Retinal pigment epithelial cell (primary cell): ENCODE measurements at places on chromosomes 1 and 21.

GRCh38 chr1:66628926-66629325 lies 95.0 kb downstream of the SGIP1 start:
- DNase-seq = no peak

GRCh38 chr1:179369751-179370341 lies 4.1 kb downstream of the AXDND1 start:
- peak; percentile 37 for DNase-seq

GRCh38 chr1:204198348-204199340 lies 2.4 kb upstream of the KISS1 start:
- peak; percentile 32 for DNase-seq

GRCh38 chr1:230176871-230177411 lies 109.9 kb downstream of the GALNT2 start:
- peak; percentile 58 for DNase-seq

GRCh38 chr1:97905141-97905940 lies 15.5 kb downstream of the DPYD start:
- DNase-seq = no peak

- DNase-seq = no peak
Observed at GRCh38 chr1:79197421-79197820, 190.9 kb upstream of the ADGRL4 start.

- DNase-seq = no peak
Observed at GRCh38 chr1:43982808-43983207, 3.8 kb downstream of the B4GALT2 start.

DNA sequence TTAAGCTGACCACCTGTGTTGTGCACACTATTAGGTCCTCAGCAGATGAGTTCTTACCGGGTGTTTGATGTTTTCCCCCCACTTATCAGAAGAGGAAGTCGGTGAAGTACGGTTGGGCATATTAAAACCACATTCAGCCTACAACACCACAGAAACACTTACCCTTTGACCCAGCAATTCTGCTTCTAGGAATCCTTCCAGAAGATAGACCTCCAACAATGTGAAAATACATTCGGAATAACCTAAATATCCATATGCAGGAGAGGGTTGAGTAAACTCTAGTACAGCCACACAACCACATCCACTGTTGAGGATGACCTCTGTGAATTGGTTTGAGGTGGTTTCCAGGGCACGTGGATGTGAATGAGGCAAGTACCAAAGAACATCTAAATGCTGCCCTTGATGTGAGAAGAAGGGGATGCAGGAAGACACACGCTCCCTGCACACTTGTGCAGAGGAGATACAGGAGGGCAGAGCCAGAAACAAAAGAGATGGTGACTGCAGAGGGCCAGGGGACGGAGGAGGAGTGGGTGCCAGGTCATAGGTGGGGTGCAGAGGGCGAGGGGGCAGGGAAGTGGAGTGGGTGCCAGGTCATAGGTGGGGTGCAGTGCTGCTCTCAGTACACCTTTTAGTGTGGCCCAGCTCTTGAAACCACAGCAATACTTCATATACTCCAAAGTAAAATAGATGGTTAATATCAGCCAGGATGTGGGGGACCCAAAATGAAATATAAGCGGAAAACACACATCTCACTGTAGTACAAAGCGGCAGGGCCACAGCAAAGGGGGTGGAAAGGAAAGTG lies 12.8 kb downstream of the ADARB1 start:
- no peak for DNase-seq

DNA sequence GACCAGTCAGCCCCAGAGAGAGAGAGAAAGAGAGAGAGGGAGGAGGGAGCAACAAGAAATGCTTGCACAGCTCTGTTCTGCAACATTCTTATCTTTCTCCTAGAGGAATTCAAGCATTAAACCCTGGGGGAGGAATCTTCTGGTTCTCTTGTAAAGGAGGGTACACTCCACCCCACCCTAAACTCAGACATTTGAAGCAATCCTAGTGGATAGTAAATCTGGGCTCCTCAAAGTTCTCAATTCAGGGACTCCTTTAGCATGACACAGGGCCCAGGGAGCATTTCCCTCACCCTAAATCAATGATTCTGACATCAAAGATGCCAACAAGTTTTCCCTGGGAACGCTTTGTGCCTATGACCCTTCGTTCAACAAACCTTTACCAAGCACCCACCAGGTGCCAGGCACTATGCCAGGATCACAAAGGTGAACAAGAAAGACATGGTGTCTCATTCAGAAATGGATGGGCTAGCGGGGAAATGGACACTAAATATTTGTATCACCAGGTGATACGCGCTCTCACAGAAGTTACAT lies 11.9 kb upstream of the CAPN2 start:
- DNase-seq = no peak

- no peak for DNase-seq
Observed at GRCh38 chr1:12511516-12512468, 106.2 kb downstream of the DHRS3 start.

GRCh38 chr1:10032590-10033358 lies at the start of gene UBE4B:
TSS of gene UBE4B (plus strand) at chr1:10032958. CDS start at chr1:10033671, 713 bp downstream.
- peak; percentile 89 for DNase-seq

- no peak for DNase-seq
Observed at GRCh38 chr1:1173793-1174415, at the start of gene TTLL10. TSS of gene TTLL10 (plus strand) at chr1:1173880. CDS start at chr1:1179216, 5,336 bp downstream.

DNA sequence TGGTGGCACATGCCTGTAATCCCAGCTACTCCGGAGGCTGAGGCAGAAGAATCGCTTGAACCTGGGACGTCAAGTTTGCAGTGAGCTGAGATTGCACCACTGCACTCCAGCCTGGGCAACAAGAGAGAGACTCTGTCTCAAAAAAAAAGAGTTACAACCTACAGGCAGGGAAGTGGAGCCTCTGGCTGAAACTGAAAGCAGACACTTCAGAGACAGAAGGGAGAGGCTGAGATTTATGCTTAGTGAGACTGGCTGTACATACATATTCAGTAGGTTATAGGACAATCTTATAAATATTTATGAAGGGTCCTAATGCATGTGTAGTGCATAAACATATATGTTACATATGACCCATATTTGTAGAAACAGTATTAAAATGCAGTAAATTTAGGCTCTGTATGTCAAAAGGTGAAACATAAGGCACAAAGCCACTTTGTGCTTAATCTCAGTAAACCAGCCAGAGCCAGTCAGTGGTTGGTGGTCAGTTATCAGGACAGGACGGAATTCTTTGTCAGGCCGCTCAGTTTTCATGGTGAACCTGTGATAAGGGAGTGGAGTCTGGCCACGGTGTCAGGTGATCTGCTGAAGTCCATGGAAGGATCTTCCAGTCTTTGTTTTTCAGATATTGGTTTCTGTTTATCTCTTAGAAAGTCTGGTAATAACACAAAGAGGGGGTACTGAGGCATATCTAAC lies 13.7 kb downstream of the RHEX start:
- DNase-seq = no peak

GRCh38 chr1:240285540-240285939 lies 193.9 kb downstream of the FMN2 start:
- DNase-seq = peak; percentile 5

DNA sequence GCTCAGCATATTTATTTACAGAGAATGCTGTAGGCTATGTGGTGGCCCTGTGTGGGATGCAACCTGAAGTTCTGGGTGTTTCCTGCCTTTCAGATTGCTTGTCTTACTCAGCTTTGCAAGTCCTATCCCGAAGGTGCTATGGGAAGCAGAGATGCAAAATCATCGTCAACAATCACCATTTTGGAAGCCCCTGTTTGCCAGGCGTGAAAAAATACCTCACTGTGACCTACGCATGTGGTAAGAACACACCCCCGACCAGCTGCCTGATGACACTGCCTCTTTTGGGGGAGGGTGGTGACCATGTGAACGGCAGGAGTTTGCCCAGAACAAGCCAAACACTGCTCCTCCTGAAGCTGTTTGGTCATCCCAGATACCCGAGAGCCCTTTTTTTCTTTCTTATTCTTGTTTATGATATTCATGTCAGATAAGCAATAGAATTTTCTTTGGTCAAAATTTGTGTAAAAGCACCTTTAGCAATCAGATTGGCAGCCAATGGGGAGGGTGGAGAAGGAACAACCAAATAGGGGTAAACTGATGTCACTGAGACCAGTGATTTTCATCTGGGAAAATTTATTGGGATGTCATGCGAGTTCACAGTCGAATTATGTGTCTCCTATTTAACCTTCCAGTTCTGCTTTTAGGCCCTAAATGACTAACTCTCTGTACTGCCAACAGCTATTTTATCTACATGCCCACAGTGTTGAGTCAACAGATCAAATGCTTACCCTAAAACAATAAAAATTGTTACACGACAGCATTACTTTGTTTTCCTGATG lies 82.6 kb downstream of the EVA1C start:
- peak; percentile 60 for DNase-seq

GRCh38 chr1:8170059-8170835 lies 144.1 kb upstream of the ERRFI1 start:
- no peak for DNase-seq

GRCh38 chr1:78839704-78840277 lies 166.7 kb downstream of the ADGRL4 start:
- DNase-seq = no peak

DNA sequence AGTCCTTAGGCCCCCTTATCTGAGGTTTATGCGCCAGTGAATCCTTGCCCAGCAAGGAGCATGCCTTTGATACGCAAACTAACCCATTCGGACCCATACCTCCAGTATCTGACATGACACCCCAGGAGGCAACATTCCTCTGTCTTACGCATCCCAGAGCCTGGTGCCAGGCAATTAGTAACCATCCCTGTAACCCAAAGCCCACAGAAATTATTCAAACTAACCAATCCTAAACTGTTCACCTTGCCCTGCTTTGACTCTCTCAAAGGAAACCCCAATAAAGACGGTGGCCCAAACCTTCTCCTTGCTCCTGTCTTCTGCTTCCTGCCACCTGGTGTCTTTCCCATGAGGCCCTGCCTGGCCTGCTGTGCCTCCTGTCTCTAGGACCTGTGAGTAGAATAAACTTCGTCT lies 36.4 kb downstream of the ZNF496 start:
- DNase-seq = no peak

DNA sequence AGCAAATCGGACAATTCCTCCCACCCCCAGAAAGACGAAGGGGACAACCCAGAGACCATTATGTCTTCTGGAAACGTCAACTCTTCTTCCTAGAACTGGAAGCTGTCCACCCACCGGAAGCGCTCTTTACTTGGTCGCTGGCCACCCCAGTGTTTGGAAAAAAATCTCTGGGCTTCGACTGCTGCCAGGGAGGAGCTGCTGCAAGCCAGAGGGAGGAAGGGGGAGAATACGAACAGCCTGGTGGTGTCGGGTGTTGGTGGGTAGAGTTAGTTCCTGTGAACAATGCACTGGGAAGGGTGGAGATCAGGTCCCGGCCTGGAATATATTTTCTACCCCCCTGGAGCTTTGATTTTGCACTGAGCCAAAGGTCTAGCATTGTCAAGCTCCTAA lies 3.2 kb downstream of the S1PR1 start:
- no peak for DNase-seq

DNA sequence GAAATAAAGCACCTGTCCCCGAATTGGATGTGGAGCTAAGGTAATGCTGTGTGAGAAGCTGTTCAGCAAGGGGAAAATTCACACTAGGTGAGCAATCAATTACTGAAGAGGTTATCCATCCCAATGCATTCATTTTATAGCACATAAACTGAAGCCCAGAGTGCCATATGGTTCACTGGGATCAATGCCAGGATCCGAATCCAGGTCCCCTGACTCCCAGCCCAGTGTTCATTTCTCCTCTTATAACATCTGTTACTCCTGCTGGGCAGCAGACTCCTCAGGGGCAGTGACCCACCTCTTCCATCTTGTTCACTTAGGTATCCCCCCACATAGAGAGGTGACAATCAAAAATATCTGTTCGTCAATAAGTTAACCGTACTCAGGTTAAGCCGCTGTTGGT lies 13.2 kb upstream of the SEC16B start:
- DNase-seq = no peak

DNA sequence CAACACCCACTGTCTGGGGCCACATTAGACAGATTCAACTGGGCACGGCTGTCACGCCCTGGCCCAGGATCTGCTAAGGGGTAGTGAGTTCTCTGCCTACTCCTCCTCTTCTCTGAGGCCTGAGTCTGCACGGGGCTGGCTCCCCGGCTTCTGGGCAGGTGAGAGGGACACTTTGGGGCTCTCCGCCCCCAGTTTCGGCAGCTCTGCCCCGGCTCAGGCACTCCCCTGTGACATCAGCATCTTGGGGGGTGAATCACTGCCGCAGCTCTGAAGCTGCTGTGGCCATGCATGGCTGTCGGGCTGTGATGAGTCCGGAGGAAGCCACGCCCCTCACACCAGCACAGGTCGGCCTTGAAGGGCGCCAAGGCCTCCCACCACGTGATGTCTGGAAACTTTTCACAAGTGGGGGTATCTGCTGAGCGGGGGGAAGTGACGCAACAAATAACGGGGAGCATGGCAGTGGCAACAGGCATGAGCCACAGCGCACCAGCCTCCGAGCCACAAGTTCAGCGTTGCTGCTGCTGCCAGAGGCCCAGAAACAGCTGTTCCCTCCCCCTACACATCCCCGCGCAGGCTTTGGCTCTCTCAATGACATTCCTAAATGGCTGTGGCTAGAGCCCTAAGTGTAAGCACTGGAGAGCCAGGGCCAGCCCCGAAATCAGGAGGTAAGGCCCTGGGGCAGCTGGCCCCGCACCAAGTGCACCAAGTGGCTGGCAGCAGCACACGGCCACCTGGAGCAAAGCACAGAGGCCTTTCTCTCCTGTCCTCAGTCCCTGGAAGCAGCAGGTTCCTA lies 26.3 kb downstream of the ZBTB17 start:
- DNase-seq = peak; percentile 96

GRCh38 chr1:240171907-240172306 lies 80.2 kb downstream of the FMN2 start:
- no peak for DNase-seq

- no peak for DNase-seq
Observed at GRCh38 chr21:36684957-36685714, 13.8 kb upstream of the SIM2 start.

- no peak for DNase-seq
Observed at GRCh38 chr1:3040004-3040403, 18.7 kb downstream of the ACTRT2 start.

DNA sequence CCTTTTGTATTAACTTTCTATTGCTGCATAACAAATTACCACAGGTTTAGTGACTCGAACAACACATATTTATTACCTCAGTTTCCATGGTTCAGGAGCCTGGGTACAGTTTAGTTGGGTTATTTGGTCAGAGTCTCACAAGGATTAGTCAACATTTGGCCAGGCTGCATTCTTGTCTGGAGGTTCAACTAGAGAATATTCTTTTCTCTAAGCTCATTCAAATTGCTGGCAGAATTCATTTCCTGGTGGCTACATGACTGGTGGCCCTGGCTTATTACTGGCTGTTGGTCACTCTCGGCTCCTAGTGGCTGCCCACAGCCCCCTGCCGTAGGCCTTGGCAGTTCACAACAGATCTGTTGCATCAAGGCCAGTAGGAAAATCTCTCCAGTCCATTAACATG lies 81.1 kb upstream of the ADAR start:
- DNase-seq = no peak

DNA sequence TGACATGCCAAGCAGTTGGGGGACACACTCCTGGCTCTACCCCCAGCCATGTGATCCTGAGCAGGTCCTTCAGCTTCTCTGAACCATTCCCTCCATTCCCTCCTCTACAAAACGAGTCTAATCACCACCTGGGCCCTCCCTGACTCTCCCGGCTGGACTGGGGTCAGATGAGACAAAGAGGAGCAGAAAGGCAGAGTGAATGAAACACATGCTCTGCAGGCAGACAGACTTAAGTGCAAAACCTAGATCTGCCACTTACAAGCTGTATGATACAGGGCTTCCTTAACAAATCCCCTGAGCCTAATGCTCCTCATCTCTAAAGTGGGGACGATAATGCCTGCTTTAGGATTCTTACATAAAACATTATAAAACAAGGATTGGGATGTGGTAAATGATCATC lies 17.3 kb downstream of the RIMS3 start:
- DNase-seq = no peak
